ENCODE measurements at places on chromosomes 16 and 17. TPM values are rescaled to one million over a fixed set of nuclear protein-coding genes. Genes with fewer than 3 reads are reported as not detected.

The CACNA1H gene
- 273 TPM for total RNA-seq

- no peak for DNase-seq
Observed at GRCh38 chr17:77462090-77462489, 321.3 kb downstream of the SEC14L1 start.

- DNase-seq = no peak
Observed at GRCh38 chr17:55693254-55694216, 29.1 kb downstream of the TMEM100 start.

DNA sequence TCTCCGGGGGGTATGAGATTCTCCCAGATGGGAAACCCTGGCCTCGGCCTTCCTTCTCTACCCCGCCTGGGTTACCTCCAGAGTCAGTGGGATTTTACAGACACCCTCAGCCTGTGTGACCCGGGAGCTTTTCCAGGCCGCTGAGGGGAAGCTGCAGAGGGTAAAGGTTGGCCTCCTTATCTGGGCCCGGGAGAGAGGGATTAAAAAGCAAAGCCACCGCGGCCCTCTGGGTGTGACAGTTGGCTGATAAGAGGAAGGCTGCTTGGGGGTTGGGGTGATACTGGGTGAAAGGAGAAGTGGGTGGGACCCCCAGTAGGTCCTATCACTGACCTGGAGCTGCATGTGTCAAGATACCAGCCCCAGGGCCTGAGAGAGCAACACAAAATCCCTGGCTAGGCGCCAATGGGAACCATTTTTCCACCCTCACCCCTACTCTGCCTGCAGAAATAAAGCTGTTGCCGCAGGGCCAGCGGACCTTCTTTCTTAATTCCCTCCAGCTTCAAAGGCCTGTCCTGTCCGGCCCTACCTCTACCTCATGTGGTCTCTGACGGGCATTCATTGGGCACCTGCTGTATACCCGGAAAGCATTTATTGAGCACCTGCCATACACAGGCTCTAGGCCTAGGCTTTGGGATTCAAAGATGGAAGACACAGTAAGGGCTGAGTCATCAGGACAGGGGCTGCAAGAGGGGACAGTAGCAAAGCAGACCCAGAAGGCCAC, 77.6 kb upstream of the GSE1 start:
- no peak for DNase-seq

DNA sequence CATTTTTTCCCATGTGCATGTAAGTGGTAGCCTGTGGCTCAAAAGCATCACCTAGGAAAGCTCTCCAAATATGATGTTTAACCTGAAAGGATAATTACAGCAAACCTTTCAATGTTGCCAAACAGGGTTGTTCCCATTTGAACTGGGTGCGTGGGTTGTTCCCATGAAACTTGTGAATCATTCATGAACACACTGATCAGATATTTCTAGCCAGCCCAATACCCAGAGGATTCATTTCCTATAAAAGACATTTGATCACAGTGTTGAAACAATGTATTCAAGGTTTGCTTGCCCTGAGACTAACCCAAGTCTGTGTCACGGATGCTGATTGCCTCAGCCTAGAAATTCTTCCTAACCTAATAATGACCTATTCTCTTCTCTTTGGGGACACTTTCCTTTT, 12.9 kb downstream of the KRT39 start:
- DNase-seq = no peak

The HBZ gene
- not detected for total RNA-seq

DNA sequence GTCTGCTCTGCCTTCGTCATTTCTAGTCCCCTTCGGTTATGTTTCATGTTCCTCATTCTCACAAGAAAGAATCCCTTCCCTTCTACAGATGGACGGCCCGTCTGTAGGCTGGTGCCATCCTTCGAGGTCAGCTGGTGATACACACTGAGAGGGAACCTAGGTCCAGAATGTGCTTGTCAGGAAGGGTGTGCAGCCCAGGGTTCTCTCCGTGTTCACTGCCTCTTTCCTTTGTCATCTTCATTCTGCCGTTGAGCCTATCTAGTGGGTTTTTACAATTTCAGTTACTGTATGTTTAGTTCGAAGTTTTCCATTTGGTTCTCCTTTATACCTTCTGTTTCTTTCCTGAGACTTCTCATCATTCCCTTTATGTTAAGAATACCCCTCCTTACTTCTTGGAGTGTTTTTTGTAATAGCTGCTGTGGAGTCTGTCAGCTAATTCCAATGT, 18.9 kb downstream of the KIAA0513 start:
- no peak for DNase-seq

All from esophagus muscularis mucosa (tissue), 4 donors.